Thoracic aorta (tissue), 2 donors: ENCODE measurements at places on chromosomes 2 and 18. TPM values are rescaled to one million over a fixed set of nuclear protein-coding genes. Genes with fewer than 3 reads are reported as not detected.

Gene SIX2
- 6.6 TPM for total RNA-seq

Gene SRD5A2
- total RNA-seq = not detected

Gene FASTKD2
- 21.9 TPM for total RNA-seq

Gene CYP26B1
- 6.0 TPM for total RNA-seq

Gene ACMSD
- not detected for total RNA-seq

Gene DCC
- not detected for total RNA-seq

Gene GNAL
- total RNA-seq = 20.4 TPM

Gene PUM2
- total RNA-seq = 88.7 TPM

Gene SS18
- 85.0 TPM for total RNA-seq

GRCh38 chr18:8391068-8391467, 218.2 kb upstream of the RAB12 start:
- no peak overlapping the region for H3K4me3 ChIP-seq
- H3K4me1 ChIP-seq = no peaks in the 10 kb centered on the region
- H3K36me3 ChIP-seq = peaks cover 30% of the 10 kb centered on the region
- DNase-seq = no peak
- no peaks in the 10 kb centered on the region for H3K27me3 ChIP-seq

DNA sequence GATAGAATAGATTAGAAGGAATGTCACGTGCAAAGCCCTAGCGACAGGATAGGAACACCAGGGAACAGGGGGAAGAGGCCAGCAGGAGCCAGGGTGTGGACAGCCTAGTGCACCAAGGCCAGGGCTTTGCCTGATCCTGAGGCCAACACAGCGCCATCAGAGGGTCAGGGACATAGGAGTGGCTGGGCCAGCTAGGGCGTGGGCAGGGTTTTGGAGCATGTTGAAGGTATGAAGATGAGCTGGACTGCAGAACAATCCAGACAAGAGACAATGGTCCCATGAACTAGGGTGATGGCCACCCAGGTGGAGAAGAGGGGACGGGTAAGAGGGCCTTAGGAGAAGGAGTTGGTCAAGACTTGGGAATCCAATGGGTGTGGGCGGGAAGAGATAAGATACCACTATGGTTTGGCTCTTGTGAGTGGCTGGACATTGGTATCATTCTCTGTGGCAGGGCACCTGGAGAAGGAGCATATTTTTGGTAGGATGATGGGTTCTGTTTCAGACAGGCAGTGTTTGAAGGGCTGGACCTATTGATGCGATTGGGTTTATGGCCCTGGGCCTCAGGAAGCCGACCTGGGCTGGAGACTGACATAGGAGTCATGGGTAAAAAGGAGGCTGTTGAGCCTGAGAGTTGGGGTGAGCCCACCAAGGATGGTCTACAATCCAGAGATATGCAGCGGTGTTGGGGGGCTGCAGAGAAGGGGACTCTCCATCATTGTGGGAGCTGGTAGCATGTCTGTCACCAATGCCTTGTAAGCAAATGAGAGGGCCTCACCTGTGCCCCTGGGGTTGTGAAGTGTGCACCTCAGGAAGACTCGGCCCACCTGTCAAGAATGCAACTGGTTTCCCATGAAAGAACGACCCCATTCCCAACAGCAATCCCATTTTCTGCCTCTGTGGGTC, 2.0 kb upstream of the HS1BP3 start:
- no peaks in the 10 kb centered on the region for H3K36me3 ChIP-seq
- H3K27ac ChIP-seq = peak overlapping the region; percentile 88
- H3K27me3 ChIP-seq = no peaks in the 10 kb centered on the region
- no peak for DNase-seq

DNA sequence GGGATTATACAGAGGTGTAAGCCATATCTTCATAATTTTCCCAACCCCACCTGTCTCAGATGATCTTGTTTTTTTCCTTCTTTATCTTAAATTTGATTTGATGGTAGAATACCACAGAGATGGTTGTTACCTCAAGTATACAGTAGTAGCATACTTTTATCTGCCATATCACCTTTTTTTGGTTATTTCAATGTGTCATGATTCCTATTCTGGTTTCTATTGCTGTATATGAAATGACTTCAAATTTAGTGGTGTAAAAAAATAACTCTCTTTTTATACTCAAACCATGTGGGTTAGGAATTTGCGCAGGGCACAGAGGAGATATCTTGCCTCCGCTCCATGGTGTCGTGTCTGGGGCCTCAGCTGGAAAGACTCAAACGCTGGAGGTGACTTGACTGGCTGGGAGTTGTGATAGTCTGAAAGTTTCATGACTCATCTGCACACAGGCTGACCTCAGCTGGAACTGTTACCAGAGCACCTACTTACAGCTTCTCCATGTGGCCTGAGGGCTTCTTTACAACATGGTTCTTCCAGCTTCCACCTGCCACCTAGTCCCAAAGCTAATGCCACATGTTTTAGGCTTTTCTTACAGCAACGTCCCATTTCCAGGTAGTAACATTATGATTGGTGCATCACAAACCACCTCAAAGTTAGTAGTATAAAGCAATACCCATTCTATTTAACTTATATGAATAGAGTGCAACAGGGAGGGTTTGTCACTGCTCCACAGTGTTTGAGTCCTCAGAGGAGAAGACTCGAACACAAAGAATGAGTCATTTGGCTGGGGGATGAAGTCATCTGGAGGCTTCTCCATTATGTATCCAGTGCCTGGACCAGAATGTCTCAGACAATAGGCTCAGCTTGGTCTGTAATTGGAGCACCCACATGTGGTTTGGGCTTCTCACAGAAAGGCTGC, 82.3 kb upstream of the XPO1 start:
- H3K27me3 ChIP-seq = no peaks in the 10 kb centered on the region
- H3K4me1 ChIP-seq = no peaks in the 10 kb centered on the region

DNA sequence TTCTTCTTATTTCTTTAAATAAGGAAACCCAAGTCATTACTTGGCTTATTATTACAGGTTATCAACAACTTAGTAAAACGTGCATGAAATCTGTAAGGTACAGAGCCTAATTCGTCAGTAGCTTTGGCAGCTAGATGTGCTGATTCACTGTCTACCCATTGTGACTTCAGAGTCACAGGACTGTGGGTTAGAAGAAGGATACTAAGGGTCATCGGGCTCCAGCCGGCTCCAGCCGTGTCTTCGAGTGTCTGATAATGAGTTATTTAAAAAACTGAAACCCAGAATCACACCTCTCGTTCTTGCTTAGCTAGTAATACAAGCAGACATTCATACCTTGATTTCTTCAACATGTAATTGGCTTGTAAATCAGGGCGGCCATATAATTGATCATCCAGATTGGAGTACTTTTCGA, 170.5 kb downstream of the FMNL2 start:
- no peak overlapping the region for H3K27ac ChIP-seq
- H3K36me3 ChIP-seq = no peaks in the 10 kb centered on the region
- no peaks in the 10 kb centered on the region for H3K27me3 ChIP-seq
- no peak overlapping the region for H3K4me3 ChIP-seq

GRCh38 chr2:50102383-50102782, 929.5 kb downstream of the NRXN1 start:
- no peaks in the 10 kb centered on the region for H3K4me1 ChIP-seq
- no peak overlapping the region for H3K27ac ChIP-seq
- DNase-seq = no peak
- H3K4me3 ChIP-seq = no peak overlapping the region

- H3K36me3 ChIP-seq = peaks cover 33% of the 10 kb centered on the region
- H3K4me3 ChIP-seq = peak within 1 kb of the TSS; percentile 88
- DNase-seq = peak; percentile 78
- H3K4me1 ChIP-seq = peaks cover 21% of the 10 kb centered on the region
These were observed at the start of gene ZFP36L2 for GRCh38 chr2:43226558-43226954. TSS of gene ZFP36L2 (minus strand) at chr2:43226606. CDS start at chr2:43226315, 291 bp downstream.

GRCh38 chr2:228374741-228375140, 193.3 kb upstream of the SPHKAP start:
- no peaks in the 10 kb centered on the region for H3K36me3 ChIP-seq

- H3K27ac ChIP-seq = no peak overlapping the region
- H3K27me3 ChIP-seq = no peaks in the 10 kb centered on the region
- H3K36me3 ChIP-seq = no peaks in the 10 kb centered on the region
- H3K4me1 ChIP-seq = peaks cover 6% of the 10 kb centered on the region
- DNase-seq = no peak
- H3K4me3 ChIP-seq = no peak overlapping the region
These were observed 9.7 kb downstream of the FMNL2 start for GRCh38 chr2:152344579-152345195.

GRCh38 chr2:50591642-50592041, 440.3 kb downstream of the NRXN1 start:
- H3K4me1 ChIP-seq = no peaks in the 10 kb centered on the region
- H3K27ac ChIP-seq = no peak overlapping the region
- H3K4me3 ChIP-seq = no peak overlapping the region
- H3K36me3 ChIP-seq = no peaks in the 10 kb centered on the region
- H3K27me3 ChIP-seq = no peaks in the 10 kb centered on the region

DNA sequence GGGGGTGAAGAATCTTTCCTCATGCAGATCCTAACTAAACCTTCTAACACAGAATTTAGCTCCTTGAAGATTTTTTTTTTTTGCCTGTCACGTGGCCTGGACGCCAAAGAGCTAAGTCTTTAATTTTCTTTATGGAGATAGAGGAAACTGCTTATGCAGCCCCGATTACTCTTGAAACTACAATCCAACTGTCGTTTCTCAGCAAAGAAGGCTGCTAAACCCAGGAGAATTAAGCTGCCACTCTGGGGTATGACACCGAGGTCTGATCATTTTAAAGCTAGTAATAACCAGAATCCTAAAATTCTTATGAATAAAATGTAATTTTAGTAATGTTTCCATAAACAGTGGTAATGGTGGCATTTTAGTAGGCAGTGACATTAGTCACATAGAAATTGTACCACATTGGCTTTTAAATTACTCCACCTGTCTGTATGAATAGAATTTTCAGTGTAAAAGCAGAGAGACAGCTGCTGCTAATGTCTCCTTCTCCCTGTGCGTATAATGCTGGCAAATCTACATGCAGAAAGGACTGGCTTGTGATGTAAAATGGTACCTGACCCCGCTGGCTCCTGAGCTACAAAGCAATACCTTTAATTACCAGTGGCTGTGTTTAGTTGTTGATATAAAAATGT, 86.5 kb downstream of the MEIS1 start:
- H3K4me1 ChIP-seq = no peaks in the 10 kb centered on the region
- H3K27ac ChIP-seq = no peak overlapping the region
- DNase-seq = no peak
- H3K4me3 ChIP-seq = no peak overlapping the region
- H3K36me3 ChIP-seq = no peaks in the 10 kb centered on the region
- H3K27me3 ChIP-seq = no peaks in the 10 kb centered on the region

- H3K36me3 ChIP-seq = no peaks in the 10 kb centered on the region
- no peak overlapping the region for H3K4me3 ChIP-seq
- no peak overlapping the region for H3K27ac ChIP-seq
- H3K27me3 ChIP-seq = no peaks in the 10 kb centered on the region
- no peaks in the 10 kb centered on the region for H3K4me1 ChIP-seq
These were observed 285.3 kb downstream of the SOX11 start for GRCh38 chr2:5977477-5977876.

- H3K4me1 ChIP-seq = no peaks in the 10 kb centered on the region
- H3K27ac ChIP-seq = no peak overlapping the region
- no peak for DNase-seq
- H3K36me3 ChIP-seq = no peaks in the 10 kb centered on the region
- H3K4me3 ChIP-seq = no peak overlapping the region
These were observed 53.2 kb downstream of the CSRNP3 start for GRCh38 chr2:165522719-165523118.

DNA sequence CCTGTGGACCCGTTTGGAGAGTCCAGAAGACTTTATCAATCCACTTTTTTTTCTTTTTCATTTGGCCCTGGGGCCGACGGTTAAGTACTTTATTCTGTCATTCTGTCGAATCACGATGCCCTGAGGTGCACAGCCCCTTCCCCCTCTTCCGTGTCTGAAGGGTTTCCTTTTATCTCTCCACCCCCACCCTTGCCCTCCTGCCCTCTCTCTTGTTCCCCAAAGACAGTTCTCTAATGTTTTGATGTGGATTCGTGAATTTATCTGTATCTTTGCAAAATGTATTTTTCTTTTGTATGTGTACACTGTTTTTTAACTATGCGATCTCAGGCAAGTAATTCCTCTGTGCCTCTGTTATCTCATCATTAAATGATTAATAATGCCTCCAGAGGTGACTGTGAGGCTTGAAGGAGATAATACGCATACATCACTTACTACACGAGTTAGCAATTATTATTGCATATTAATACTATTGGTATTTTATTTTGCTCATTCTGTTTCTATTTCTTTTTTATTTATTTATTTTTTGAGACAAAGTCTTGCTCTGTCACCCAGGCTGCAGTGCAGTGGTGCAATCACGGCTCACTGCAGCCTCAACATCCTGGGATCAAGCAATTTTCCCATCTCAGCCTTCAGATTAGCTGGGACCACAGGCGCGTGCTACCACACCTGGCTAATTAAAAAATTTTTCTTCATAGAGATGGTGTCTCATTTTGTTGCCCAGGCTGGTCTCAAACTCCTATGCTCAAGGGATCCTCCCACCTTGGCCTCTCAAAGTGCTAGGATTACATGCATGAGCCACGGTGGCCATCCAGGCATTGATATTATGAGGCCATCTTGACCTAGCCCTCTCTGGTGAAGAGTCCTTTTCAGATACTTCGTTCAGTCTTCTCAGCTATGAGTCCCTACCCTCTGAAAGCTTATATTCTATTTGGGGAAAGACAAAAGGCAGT, 1.4 kb upstream of the CASP8 start:
- H3K36me3 ChIP-seq = no peaks in the 10 kb centered on the region
- peaks cover 26% of the 10 kb centered on the region for H3K4me1 ChIP-seq
- no peaks in the 10 kb centered on the region for H3K27me3 ChIP-seq
- H3K4me3 ChIP-seq = peak overlapping the region; percentile 86
- peak overlapping the region; percentile 87 for H3K27ac ChIP-seq
- DNase-seq = no peak

DNA sequence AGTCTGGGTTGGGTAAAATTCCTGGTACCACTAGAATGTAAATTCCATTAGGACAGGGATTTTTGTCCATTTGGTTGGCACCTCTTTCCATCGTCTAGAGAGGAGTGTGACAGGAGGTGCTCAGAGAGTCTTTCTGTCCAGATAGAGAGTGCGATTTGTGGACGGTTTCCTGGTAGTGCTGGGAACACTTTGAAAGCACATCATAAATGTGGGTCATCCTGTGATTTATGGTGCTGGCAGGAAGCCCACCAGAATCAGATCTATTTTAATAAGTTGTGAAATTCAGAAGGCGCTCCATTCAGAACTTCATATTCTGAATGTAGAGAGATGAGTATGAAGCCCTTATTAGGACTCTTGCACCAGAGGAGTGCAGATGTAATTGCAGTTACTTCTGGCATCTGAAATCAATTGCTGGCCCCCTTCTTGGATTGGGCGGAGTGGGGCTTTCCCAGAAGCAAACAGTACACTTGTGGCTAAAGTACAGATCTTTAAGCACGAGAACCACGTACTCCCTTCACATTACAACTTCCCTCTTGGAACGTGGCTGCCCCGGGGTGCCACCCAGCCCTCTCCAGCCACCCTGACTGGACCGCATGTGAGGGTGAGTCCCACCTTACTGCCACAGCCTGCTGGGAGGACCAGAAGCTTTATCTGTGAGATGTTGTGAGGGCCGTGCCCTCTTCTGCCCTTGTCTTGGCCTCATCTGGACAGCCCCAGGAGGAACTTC, 243.2 kb downstream of the MYO3B start:
- no peak for DNase-seq
- H3K27ac ChIP-seq = no peak overlapping the region
- no peaks in the 10 kb centered on the region for H3K36me3 ChIP-seq
- H3K4me1 ChIP-seq = no peaks in the 10 kb centered on the region
- no peaks in the 10 kb centered on the region for H3K27me3 ChIP-seq
- H3K4me3 ChIP-seq = no peak overlapping the region
